Stimulated activated CD8-positive, alpha-beta memory T cell treated with anti-CD3 and anti-CD28 coated beads, Interleukin-4, amount 100 ng/mL, for 1 hour (primary cell): ENCODE measurements at places on chromosomes 7 and 10.
A peak's percentile ranks its signal among the peaks of the same experiment; 100 is the strongest.

GRCh38 chr10:1648648-1649047 is 88.7 kb downstream of the ADARB2 start:
- DNase-seq = no peak

GRCh38 chr7:82012453-82012852 is 242.6 kb upstream of the HGF start:
- no peak for DNase-seq

DNA sequence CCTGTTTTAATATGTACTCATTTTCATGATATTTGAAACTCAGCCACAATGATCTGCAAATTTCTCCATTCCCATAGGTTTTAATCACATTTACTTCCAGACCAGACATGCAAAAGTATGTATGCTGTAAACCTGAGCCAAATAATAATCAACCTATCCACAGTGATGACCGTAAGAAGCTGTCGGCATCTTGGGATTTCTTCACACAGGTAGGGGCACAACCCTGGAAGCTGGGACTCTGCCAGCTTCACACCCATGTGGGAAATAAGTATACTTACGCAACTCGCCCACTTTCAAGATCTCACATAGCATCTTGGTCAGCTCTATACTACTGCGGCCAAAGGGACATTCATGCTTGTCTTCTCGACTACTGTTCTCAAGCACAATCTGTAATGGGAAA is 352.3 kb downstream of the ELMO1 start:
- no peak for DNase-seq

GRCh38 chr7:9407816-9408215 is 974.4 kb downstream of the NXPH1 start:
- no peak for DNase-seq

- DNase-seq = no peak
These were observed 93.5 kb upstream of the DIP2C start for GRCh38 chr10:782751-783648.

DNA sequence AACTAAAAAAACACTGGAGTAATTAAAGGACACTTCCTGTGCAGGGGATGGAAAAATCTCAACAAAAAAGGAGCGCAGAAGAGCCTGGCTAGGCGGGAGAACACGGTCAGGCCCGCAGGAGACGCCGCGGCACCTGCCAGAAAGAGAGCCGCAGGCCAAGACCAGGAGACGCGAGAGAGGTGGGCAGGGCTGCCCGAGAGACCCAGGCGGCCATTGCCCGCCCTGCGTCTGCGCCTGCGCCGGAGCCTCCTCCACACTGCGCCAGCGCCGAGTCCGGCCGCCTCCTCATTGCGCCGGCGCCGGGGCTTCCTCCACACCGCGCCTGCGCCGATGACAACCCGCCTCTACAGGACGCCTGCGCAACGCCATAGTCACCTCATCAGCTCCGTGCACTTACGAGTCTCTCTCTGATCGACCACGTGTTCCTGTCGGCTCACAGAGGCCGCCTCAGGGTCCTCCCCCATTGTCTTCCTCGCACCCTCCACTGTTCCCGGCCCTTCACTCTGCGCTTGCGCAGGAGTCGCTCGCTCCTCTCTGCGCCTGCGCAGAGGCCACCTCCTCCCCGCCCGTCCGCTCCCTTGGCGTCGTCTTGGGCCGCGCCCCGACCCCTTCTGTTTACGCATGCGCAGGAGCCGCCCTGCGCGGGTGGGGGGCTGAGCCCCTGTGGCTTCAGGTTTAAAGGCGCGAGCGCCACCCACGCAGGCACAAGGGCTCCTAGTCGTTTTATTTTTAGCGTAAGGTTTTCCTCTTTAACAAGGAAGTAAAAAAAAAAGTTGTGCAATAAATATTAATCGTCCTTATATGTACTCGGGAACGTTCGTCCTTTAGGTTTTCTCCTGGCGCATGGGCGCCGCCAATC is 43.2 kb upstream of the FAM20C start:
- peak; percentile 92 for DNase-seq

DNA sequence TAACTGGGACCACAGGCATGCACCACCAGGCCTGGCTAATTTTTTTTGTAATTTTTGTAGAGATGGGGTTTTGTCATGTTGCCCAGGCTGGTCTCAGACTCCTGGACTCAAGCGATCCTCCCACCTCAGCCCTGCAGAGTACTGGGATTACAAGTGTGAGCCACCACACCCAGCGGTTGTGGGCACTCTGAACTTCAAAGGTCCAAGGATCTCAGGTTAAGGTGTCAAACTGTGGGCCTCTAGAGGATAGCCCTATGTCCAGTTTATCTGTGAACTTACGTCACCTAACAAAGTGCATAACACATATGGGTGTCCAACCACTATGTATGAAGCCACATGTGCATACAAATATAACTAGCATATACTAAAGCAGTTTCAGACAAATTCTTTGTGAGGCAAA is 3.2 kb upstream of the IL2RA start:
- DNase-seq = no peak

- DNase-seq = no peak
These were observed 30.2 kb upstream of the ARHGAP22 start for GRCh38 chr10:48634984-48635557.

DNA sequence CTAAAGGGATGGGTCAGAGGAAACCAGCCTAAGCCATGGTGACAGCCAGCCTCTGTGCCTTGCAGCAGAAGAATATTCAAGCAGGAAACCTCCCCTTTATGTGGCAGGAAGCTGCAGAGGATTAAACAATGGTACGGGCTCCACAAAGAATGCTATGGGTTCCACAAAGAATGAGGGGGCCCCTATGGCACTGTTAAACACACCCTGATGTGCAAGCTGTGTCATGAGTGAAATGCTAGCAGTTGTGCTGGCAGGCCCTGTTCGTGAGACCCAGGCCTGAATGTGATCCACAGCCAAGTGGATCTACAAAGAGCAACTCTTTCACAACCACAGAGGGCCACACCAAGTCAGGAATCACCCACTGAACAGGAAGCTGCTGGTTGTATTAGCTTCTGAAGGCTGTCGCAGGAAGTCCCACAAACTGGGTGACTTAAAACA is 68.9 kb downstream of the MYOF start:
- no peak for DNase-seq

- no peak for DNase-seq
These were observed 10.4 kb downstream of the RALA start for GRCh38 chr7:39633563-39634477.

DNA sequence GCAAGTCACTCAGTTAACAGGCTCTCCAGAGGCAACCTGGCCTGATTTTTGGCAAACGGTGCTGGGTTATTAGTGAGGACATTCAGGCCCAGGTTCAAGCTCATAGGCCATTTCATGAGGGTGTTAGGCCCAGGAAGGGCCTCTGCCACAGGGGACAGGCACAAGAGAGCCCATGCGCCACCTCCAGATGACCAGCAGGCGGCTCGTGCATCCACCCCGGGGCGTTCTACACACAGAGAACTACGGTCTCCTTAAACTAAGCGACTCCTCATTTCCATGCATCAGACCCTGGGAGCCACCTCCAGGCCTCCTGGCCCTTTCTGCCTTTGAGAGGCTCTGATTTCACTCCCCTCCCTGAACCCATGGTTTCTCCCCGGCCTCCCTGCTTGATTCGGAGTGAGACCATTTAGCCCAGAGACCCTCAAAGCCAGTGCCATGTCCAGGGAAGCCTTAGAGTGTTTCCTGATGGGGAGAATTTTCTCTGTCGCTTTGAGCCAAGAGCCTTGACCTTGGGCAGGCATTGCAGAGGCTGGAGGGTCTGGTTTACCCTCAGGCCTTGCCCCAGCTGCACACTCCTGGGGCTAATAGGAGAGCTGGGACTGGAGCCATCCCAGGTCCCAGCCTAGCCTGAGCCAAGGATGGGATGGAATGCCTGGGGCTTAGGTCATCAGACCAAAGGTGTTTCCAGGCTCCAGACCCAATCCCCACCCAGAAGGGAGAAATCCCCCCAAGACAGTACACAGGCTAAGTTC is 188.0 kb downstream of the GRID1 start:
- no peak for DNase-seq

GRCh38 chr10:70441161-70441894 is at the start of gene NODAL:
Gene NODAL (minus strand): TSS chr10:70441681. CDS start chr10:70441667, 14 bp downstream.
- DNase-seq = no peak

DNA sequence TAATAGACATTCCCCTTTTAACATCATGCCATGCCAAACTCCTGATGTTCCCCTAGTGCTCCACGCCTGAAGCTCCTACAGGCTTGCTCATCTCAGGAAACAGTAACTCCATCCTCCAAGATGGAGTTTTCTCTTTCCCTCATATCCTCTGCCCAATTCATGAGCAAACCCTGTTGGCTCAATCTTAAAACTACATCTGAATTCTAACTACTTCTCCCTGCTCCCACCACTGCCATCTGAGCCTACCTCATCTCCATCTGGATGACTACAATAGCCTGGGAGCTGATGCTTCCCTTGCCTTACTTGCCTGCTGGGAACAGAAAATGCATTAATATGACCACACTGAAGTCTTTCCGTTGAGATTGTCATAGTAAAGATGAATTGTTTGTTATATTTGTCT is 271.7 kb upstream of the MKLN1 start:
- no peak for DNase-seq

- no peak for DNase-seq
These were observed 111.1 kb downstream of the EBF3 start for GRCh38 chr10:129852829-129853561.

DNA sequence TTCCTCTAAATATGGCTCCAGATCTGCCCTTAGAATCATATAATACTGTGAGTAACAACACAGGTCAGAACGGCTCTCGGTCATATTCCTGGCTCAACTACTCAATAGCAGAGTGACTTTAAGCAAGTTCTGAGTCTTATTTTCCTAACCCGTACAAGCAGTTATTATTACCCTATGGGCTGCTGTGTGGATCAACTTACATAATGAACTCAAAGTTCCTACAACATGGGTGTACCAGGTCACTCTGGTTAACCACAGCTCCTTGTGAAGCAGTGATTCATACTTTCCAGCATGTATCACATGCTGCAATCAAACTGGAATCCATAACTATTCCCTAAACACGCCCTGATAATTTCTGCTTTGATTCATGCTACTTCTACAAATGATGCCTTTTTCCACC is 107.3 kb downstream of the LRRN3 start:
- DNase-seq = no peak

DNA sequence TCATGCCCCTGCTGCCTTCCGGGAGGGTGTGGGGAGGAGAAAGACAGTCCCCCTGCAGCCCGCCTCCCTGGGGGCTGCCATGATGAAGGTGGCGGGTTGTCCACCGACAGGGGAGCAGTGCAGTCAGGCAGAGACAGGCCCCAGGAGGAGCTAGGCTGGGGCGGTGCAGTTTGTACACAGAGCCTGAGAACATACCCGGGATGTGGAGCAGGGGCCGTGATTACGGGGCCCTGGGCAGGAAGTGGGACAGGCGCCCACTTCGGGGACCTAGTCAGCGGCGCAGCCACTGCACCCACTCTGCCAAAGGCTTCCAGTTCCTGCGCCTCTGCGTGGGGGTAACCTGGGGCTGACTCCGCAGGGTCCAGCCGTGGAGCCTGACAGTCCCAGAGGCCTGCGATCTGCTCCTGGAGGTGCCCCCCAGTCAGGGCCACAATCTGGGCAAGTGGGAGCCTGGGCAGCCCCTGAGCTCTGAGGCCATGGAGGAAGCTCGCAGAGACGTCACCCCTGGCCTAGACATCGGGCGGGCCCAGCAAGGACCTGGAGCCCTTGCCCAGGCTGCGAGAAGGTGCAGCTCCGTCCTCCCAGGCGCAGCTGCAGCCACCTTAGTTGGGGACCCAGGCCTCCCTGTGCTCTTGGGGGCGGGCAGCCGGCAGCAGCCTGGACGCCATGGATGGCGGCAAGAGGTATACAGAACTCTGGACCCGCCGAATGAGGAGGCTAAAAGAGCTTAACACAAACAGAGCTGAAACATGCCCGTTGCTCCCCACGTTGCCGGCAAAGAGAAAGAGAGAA is 1356.8 kb downstream of the XPNPEP1 start:
- DNase-seq = no peak

DNA sequence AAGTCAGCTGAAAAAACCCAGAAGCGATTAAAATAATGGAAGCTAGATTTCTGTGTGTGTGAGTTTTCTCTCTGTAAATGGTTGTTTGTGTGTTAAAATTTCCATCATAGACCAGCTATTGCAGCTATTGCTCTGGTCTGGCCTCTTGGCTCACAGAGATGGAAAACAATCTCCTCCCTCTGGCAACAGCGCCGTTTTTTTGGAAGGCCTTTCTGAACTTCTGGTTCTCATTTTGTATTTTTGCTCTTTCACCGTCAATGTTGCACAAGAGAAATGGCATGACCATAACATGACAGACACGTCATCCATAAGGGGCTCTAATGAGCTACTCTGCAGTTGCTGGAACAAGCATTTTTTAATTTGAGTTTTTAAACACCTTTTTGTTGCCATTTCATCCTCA is 91.0 kb downstream of the CUBN start:
- DNase-seq = no peak

GRCh38 chr7:730501-731439 is 3.7 kb upstream of the PRKAR1B start:
- DNase-seq = no peak

GRCh38 chr10:20745556-20746375 is 151.3 kb downstream of the NEBL start:
- no peak for DNase-seq

DNA sequence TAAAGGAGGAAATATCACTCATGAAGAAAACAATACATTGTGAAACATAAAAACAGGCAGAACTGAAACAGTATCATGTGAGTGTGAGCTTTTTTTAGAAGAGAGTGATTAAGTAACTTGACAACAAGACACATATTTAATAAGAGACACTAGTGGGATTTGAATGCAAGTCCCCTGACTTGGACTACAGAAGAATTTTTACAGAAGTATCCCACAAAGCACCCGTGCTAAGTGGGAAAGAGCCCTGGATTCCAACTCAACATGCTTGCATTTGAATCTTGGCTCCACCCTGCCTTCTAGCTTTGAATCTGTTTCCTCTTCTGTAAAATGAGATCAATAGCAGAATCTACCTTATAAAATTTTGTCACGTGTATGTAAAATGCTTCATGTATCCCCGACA is 166.2 kb downstream of the ZNF365 start:
- no peak for DNase-seq

- DNase-seq = no peak
These were observed 37.8 kb downstream of the FAM13C start for GRCh38 chr10:59324597-59324996.

DNA sequence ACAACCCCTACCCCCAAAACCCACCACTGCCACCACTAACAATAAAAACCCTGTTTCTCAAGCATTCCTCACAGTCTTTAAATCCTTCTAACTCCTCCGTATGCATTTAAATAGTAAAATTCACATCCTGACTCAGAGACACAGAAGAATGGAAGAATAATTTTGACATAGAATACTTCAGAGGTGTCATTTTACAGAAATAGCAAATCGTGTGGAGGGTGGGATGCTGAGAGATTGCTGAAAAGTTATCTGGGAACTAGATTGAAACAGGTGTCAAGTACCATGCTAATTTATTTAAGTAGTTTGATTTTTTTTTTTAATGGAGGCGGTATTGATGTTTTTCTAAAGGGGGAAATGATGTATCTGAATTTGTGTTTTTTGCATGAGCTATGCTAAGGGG is 575.2 kb upstream of the TPK1 start:
- DNase-seq = no peak

- DNase-seq = no peak
These were observed 15.7 kb downstream of the KDM7A start for GRCh38 chr7:140161047-140161446.
